Endothelial cell of coronary artery (primary cell): ENCODE measurements at places on chromosomes 7 and 10. TPM values are rescaled to one million over a fixed set of nuclear protein-coding genes. Genes with fewer than 3 reads are reported as not detected.

Gene UCN3
- total RNA-seq = not detected in 2 replicates

Gene IDI2
- not detected in 2 replicates for total RNA-seq

Gene NYAP1
- 1.9 and 2.2 TPM in 2 replicates for total RNA-seq

Gene SLC18A3
- under 0.01 TPM in 1 of 2 replicates, not detected in the other for total RNA-seq

Gene ANTXRL
- not detected in 2 replicates for total RNA-seq

Gene TFPI2
- 3.3 and 79.7 TPM in 2 replicates for total RNA-seq
